ENCODE measurements at places on chromosomes 7 and 10. TPM values are rescaled to one million over a fixed set of nuclear protein-coding genes. Genes with fewer than 3 reads are reported as not detected.

- H3K27me3 ChIP-seq, result no peaks in the 10 kb centered on the region
- no peak overlapping the region for H3K4me3 ChIP-seq
- no peaks in the 10 kb centered on the region for H3K36me3 ChIP-seq
These were observed 42.8 kb upstream of the DNAAF5 start for GRCh38 chr7:683526-684205.

GRCh38 chr7:49776994-49777393, 3.6 kb downstream of the VWC2 start:
- peak; percentile 52 for DNase-seq
- peaks cover 12% of the 10 kb centered on the region for H3K4me1 ChIP-seq
- H3K4me3 ChIP-seq, result no peak overlapping the region
- no peak overlapping the region for H3K27ac ChIP-seq
- no peaks in the 10 kb centered on the region for H3K27me3 ChIP-seq

- H3K27me3 ChIP-seq, result no peaks in the 10 kb centered on the region
- H3K4me1 ChIP-seq, result peaks cover 65% of the 10 kb centered on the region
- H3K36me3 ChIP-seq, result no peaks in the 10 kb centered on the region
- DNase-seq, result no peak
These were observed 5.1 kb downstream of the ZCCHC24 start for GRCh38 chr10:79440281-79440680.

GRCh38 chr10:51251110-51251509, 176.8 kb downstream of the PRKG1 start:
- no peaks in the 10 kb centered on the region for H3K27me3 ChIP-seq
- no peak overlapping the region for H3K4me3 ChIP-seq
- DNase-seq, result no peak
- H3K36me3 ChIP-seq, result no peaks in the 10 kb centered on the region
- H3K27ac ChIP-seq, result no peak overlapping the region

GRCh38 chr10:21289271-21289670, 236.2 kb downstream of the SKIDA1 start:
- H3K4me1 ChIP-seq, result peaks cover 41% of the 10 kb centered on the region
- no peak overlapping the region for H3K4me3 ChIP-seq
- H3K27ac ChIP-seq, result peak overlapping the region; percentile 8
- no peak for DNase-seq
- H3K27me3 ChIP-seq, result no peaks in the 10 kb centered on the region

DNA sequence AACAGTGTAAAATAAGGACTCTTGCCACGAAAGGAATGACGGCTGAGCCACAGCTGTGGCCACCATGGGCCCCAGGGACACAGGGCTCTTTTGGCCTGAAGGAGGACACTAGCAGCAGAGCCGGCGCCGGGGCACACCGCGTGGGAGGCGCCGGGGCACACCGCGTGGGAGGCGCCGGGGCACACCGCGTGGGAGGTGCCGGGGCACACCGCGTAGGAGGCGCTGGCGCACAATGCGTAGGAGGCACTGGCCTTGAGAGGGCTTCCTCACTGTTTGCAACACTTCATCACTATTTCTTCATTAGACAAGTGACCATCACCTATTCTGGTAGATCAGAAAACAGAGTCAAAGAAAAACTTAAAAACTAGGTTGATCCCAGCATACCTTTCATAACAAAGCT, 23.4 kb downstream of the ESYT2 start:
- no peak for DNase-seq
- no peaks in the 10 kb centered on the region for H3K36me3 ChIP-seq
- no peaks in the 10 kb centered on the region for H3K27me3 ChIP-seq
- no peak overlapping the region for H3K4me3 ChIP-seq
- H3K27ac ChIP-seq, result no peak overlapping the region
- peaks cover 12% of the 10 kb centered on the region for H3K4me1 ChIP-seq

The NUTM2E gene
- total RNA-seq, result 0.56 TPM

The PON3 gene
- total RNA-seq, result 4.2 TPM
